ENCODE measurements at places on chromosomes 1 and 21. TPM values are rescaled to one million over a fixed set of nuclear protein-coding genes. Genes with fewer than 3 reads are reported as not detected.

KLHDC9 gene
- total RNA-seq: 0.51 TPM

WNT4 gene
- total RNA-seq: not detected

RBP7 gene
- 30.5 TPM for total RNA-seq

GBP3 gene
- total RNA-seq: 22.3 TPM

ZNF326 gene
- total RNA-seq: 6.7 TPM

SPATA6 gene
- 27.9 TPM for total RNA-seq

TRABD2B gene
- total RNA-seq: 0.76 TPM

KPRP gene
- not detected for total RNA-seq

SON gene
- 280 TPM for total RNA-seq

SCNM1 gene
- 29.3 TPM for total RNA-seq

KCNN3 gene
- 7.1 TPM for total RNA-seq

ACTL8 gene
- total RNA-seq: not detected

GCSAML gene
- not detected for total RNA-seq

LHX8 gene
- 1.3 TPM for total RNA-seq

SPATA17 gene
- not detected for total RNA-seq

SPRR1B gene
- not detected for total RNA-seq

SLFNL1 gene
- total RNA-seq: 0.83 TPM

TRIM17 gene
- total RNA-seq: not detected

C1orf185 gene
- total RNA-seq: not detected

IFNLR1 gene
- not detected for total RNA-seq

ZNF593OS gene
- not detected for total RNA-seq

DPYD gene
- 36.6 TPM for total RNA-seq

NLRP3 gene
- 2.8 TPM for total RNA-seq

DNAJC28 gene
- not detected for total RNA-seq

LIN28A gene
- not detected for total RNA-seq

HMGB4 gene
- total RNA-seq: not detected

TNFSF4 gene
- 1.5 TPM for total RNA-seq

SELL gene
- 2.6 TPM for total RNA-seq

MROH7 gene
- total RNA-seq: 5.6 TPM

C1orf115 gene
- total RNA-seq: 10.8 TPM

TP73 gene
- 0.30 TPM for total RNA-seq

AKNAD1 gene
- total RNA-seq: not detected

DEPDC1 gene
- total RNA-seq: 0.12 TPM

TGFB2 gene
- total RNA-seq: 11.0 TPM

MAD2L2 gene
- total RNA-seq: 66.2 TPM

Measured in uterus (tissue), 4 donors.